Activated CD4-positive, alpha-beta T cell treated with anti-CD3 and anti-CD28 coated beads, Interleukin-2, amount 10 ng/mL, durations not matched to agents 24 days and 14 days (primary cell): ENCODE measurements at places on chromosomes 5 and 9. TPM values are rescaled to one million over a fixed set of nuclear protein-coding genes. Genes with fewer than 3 reads are reported as not detected.

Gene SLC25A48
- total RNA-seq, result not detected in 2 replicates

Gene EGFLAM
- not detected in 2 replicates for total RNA-seq

Gene LHX3
- total RNA-seq, result not detected in 2 replicates

Gene ACSL6
- 36.9 and 39.6 TPM in 2 replicates for total RNA-seq

Gene SLC36A2
- total RNA-seq, result not detected in 2 replicates

Gene PDGFRB
- total RNA-seq, result 0.62 and 1.5 TPM in 2 replicates

Gene ZNF658
- total RNA-seq, result 2.0 and 2.6 TPM in 2 replicates

Gene SLC6A19
- total RNA-seq, result not detected in 2 replicates

Gene PTGER4
- 49.1 and 53.0 TPM in 2 replicates for total RNA-seq

Gene INSL6
- total RNA-seq, result not detected in 2 replicates

Gene PHF24
- 0.14 and 0.57 TPM in 2 replicates for total RNA-seq

Gene ELL2
- total RNA-seq, result 103 and 111 TPM in 2 replicates

Gene CEP78
- 34.5 and 39.1 TPM in 2 replicates for total RNA-seq

Gene TARS1
- 190 and 195 TPM in 2 replicates for total RNA-seq

Gene INSYN2B
- total RNA-seq, result not detected in 2 replicates

- DNase-seq, result no peak
These were observed 111.1 kb upstream of the RASA1 start for GRCh38 chr5:87156631-87157030.

DNA sequence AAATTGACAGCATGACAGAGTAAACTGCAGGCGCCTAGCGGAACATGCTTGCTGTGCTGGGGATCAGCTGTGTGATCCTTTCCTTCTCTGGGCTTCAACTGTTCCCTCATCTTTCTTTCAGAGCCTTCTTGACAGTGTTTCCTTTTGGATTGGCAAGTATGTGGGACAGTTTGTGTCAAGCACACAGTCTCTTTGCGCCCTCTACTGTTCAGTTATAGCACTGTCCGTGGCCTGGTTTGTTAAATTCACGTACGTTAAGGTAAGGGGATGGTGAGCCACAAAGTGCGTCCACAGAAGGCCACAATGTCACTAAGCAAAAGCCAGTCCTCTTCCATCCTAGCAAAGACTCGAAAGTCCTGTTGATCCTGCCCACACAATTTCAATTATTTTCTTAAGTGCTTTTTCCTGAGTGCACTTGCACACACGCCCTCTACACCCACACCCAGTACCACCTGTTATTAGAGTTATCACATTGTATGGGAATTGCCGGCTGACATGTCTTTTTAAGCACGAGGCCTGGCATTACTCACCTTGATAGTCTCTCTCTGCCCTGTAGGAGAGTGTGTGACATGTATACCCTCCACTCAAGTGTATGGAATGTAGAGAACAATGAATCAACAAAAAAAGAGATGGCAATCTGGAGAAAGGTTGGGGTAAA lies 22.5 kb upstream of the PTPN3 start:
- peak; percentile 85 for DNase-seq

DNA sequence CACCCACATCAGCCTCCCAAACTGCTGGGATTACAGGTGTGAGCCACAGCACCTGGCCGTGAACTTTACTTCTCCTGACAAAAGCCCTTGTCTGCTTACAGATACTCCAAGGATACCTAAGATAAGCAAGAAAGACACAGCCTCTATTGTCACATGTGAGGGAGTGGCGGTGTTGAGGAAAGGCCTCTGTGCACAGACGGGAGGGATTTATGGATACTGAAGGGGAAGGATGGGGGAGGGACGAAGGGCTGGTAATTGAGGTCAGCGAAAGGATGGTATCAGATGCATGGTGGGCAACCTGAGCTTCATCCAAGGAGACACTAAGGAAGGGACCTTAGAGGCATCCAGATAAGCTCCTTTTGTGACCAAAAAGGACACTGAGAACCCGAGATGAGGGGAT lies 66.7 kb upstream of the CKMT2 start:
- no peak for DNase-seq

DNA sequence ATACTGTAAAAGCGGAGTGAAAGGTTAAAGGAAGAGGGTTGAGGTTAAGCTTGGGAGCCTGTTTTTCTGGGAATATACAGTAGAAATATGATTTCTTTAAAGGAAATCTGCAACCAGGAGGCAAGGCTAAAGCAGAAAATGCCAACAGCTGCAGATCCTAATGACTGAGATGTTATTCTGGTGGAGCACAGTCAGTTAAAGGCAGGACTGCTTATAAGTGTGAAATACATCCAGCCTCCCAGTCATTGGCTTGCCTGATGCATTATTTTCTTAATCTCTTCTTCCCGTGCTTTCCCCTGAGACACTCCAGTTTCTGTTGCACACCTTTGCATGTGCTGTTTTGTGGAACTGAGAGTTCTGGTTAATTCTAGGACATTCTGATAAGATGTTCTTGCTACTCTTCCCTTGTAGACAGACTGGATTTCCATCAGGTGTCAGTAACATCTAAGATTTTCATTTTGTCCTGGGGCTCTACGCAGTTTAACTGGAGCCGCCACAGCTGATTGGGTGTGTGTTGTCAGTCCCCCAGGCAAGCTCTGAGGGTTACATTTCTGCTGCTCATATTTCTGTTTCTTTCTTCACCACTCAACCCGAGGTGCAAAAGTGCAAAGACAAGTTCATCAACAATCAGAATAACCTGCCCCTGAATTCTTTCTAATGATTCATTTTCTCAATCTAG lies 44.4 kb downstream of the CAST start:
- peak; percentile 34 for DNase-seq

GRCh38 chr9:33165263-33166151 lies 1.6 kb downstream of the B4GALT1 start:
- DNase-seq, result peak; percentile 86

DNA sequence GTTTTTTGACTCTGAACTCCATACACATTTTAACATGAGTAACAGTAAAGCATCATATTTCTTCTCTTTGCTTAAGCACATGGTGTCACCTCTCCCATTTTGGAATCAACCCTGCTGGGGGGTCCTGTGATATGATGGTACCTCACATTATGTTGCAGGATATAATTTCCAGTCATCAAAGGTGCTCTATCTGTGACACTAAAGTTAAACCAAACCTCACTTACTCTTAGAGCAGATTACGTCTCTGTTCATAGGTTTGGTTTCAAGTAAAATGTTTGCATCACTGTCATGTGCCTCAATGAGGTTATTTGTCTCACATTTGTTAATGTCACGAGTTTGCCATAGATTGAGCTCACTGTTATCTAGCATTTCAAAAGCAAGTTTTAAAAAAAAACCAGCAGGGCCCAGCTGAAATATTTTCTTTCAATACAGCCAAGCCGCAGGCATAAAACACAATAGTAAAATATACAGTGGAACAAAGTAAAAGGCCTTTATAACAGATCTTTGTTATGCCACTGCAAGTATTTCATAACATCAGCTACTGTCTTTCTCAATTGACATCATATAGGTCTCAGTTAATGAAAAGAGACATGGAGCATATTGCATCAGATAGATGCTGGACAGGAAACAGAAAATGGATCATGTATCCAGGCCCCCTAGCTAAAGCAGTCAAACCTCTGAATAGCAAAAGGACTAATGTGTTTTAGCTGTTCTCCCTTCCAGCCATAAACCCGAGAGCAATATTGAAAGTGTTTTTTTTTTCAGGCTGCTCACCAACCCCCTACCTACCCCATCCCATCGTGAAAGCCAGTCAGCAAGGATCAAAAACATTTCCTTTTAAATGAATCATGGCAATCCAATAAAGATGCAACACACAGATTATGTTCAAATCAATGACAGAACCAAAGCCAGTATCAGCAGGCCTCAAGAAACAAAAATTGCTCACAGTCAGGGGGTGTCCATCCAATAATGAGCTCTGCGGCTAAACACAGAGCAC lies 182.1 kb upstream of the ITGA1 start:
- DNase-seq, result no peak

DNA sequence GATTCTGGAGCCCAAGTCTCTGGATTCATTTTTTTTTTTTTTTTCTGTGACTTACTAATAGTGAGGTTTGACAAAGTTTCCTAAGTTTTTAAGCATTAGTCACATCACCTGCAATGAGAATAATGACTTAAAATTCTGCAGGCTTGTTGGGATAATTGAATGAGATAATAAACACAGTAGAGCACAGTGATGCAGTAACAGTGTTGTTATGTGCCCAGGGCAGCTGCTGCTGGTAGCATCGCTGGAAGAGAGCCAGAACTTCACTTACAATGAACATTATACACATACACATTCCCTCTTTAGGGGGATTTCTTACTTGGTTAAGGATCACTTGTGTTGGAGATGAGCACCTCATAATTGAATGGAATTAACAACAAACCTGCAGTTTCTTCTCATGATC lies 78.9 kb downstream of the ALDH7A1 start:
- DNase-seq, result no peak

DNA sequence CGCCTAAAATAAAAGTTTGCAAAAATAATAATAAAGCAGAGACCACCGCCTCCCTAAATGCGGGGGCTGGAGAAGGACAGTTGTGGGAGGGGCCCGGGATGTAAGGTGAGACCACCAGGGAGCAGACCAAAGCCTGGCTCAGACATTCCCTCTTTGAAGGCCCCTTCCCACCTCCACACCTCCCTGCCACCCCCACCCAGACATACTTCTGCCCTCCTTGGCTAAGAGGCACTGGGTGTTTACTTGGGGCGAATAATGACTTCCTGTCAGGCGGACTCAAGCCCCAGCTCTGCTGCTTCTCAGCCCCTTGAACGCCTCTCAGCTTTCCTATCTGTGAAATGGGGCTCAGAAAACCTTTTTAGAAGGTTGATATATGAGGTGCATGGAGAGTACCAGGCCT lies 58.8 kb upstream of the GGTA1 start:
- no peak for DNase-seq

DNA sequence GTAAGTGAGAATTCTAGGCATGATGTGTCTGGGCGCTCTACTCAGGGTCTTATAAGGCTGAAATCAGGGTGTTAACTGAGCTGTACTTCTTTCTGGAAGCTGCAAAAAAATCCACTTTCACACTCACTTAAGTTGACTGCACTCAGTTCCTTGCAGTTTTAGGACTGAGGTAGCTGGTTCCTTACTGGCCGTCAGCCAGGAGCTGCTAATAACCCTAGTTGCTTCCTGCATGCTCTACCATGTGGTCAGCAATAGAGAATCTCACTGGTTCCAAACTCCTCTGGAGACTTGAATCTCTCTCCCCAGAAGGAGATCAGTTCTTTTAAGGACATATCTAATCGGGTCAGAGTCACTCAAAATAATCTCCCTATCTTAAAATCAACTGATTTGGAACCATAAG lies 911.2 kb downstream of the EFNA5 start:
- DNase-seq, result no peak

GRCh38 chr9:134993996-134994720 lies 76.4 kb upstream of the FCN1 start:
- no peak for DNase-seq

DNA sequence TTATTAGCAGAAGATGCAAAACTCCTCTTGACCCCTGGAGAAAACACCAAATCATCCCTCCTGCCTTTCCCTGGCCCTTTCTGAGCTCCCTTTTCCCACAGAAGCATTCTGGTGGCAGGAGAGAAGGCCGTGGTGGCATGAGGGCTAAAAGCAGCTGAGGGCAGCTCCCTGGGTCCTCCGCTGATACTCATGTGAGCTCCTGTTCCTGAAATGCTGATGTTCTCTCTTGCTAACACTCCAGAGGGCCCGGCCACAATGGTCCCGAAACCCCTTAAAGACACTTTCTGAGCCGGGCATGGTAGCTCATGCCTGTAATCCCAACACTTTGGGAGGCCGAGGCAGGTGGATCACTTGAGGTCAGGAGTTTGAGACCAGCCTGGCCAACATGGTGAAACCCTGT lies 183.1 kb downstream of the HSPA4 start:
- no peak for DNase-seq

- DNase-seq, result no peak
These were observed 2.5 kb downstream of the SH3TC2 start for GRCh38 chr5:149060325-149060724.

GRCh38 chr9:84778570-84778969 lies 109.0 kb downstream of the NTRK2 start:
- DNase-seq, result no peak

DNA sequence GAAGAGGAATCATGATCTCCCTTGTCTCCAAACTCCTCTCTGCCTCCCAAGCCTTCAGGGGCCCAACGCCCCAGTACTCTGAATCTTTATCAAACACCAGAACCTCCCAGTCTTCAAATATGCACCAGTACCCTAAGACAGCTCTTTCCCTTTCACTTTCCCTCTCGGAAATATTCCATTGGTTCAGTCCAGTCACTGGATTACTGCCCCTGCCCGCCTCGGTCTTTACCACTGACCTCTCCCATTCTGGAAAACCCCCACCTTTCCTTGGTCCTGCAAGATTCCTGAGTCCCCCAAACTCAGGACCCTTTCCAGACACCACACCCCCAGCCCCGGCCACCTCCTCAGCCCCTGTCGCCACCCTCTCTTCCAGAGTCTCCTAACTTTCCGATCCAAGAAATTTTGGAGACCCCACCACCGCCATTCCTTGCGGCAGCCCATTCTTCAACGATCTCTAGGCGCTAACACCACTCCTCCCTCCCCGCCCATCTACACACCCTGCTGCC lies 674 bp downstream of the C5orf15 start:
- DNase-seq, result peak; percentile 76

GRCh38 chr9:109831998-109832658 lies 52.1 kb downstream of the PALM2AKAP2 start:
- no peak for DNase-seq

DNA sequence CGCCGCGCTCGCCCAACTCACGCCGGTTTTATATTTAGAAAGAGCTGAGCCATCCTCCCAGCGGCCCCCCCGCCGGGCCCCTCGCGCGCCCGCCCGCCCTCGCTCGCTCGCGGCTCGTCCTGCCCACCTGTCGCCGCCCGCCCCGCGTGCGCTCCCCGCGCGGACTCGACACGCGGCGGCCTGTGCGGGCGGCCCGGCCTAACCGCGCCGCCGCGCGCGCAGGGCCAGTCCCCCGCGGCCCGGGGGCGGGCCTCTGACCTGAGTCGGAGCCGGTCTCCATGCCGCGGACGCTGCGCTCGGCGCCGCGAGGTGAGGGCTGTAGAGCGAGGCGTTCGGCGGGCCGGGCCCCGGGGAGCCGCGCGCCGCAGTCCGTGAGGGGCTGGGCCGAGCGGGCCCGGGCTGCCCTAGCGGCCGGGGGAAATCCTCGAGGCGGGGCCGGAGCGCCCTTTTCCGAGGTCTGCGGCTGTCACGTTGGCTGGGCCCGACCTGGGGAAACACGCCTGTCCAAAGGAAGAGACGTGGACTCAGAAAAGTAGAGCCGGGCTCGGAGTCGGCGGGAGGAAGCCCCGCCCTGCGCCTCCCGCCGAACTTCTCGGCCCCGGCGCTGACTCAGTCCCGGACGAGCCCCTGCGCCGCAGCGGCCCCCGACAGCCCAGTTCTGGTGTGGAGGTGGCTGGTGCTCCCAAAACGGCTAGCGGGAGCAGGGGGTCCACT lies at the start of gene ECPAS:
TSS of gene ECPAS (minus strand) at position 526 of the 714 bp plus-strand sequence. CDS start 11,465 bp downstream, outside the sequence.
- peak; percentile 90 for DNase-seq

GRCh38 chr5:93789173-93790067 lies 48.0 kb upstream of the POU5F2 start:
- no peak for DNase-seq

DNA sequence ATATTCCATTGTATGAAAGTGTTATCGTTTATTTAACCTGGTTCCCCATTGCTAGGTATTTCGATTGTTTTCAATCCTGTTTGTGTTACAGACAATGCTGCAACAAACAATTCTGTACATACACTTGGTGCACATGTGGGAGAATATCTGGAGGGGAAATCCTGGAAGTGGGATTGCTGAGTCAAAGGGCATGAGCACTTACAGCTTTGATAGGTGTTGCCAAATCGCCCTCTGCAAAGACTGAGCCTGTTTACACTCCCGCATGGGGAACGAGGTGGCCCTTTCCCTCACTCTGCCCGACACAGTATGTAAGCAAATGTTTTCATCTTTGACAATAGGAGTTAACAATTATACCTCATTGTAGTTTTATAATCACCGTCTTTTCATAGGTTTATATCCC lies 66.2 kb downstream of the PDE6A start:
- DNase-seq, result no peak
